ENCODE measurements at places on chromosomes 2 and 18. TPM values are rescaled to one million over a fixed set of nuclear protein-coding genes. Genes with fewer than 3 reads are reported as not detected.

GRCh38 chr18:76354348-76354747 is 140.7 kb downstream of the ZNF516 start:
- no peak overlapping the region for H3K27ac ChIP-seq
- H3K4me1 ChIP-seq = peaks cover 1% of the 10 kb centered on the region
- no peak overlapping the region for H3K4me3 ChIP-seq
- H3K36me3 ChIP-seq = peaks cover 7% of the 10 kb centered on the region
- no peak for DNase-seq
- peaks cover 7% of the 10 kb centered on the region for H3K27me3 ChIP-seq

DNA sequence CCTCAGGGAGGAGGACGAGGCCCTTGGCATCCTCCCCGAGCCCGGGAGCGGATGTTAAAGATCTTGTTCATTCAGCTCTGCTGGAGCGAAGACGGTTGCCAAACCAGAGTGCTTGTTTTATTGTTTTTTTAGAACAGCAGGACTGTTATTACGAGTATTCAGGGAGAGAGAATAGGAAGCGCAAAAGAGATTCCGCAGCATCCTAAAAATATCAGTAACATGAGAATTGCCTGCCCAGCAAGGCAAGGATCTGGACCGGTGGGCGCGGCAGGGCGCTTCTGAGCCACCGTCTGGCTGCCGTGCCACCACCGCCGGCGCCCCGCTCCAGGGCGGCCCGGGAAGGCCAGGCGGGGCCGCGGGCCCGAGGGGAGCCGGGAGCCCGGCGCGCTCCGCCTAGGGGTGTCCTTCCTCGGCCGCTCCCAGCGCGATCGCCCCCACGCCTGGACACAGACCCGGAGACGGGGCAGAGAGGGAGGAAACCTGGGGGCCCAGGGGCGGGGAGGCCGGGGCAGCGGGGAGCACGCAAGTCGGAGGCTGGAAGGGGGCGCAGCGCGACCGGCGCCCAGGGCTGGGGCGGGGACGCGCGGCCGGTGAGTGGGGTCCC is 843 bp downstream of the CYS1 start:
- no peaks in the 10 kb centered on the region for H3K36me3 ChIP-seq
- peak overlapping the region; percentile 81 for H3K4me3 ChIP-seq
- peaks cover 14% of the 10 kb centered on the region for H3K4me1 ChIP-seq

The MLPH gene
- polyA plus RNA-seq = not detected

The FAM110C gene
- polyA plus RNA-seq = not detected

Data from immature natural killer cell (primary cell).